ENCODE measurements at places on chromosomes 2 and 18.

DNA sequence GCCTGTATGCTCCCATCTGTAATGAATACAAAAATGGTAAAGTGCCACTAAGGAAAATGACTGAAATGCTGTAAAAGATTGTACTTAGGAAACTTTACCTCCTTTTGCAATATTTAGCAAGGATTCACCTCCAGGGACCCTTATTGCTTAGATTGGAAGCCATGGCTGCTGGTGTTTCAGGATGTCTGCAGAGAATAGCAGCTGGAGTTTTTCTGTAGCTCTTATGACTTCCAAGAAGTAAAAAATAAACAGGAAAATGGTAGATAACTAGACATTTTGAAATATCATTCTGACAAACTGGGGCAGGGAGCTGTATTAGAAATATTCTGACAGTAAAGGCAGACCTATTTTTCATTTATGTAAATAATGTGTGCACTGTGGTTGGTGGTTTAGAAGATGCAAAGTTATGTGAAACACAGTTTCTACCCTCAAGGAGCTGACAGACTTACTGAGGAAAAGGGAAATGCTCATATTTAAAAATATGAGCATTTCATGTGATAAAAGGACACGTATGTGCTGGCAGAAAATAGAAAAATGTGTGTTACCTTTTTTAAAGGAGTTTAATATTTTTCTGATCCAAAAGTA is 224.9 kb upstream of the BOD1L2 start:
- DNase-seq = no peak

GRCh38 chr18:22613058-22613690 is 195.5 kb upstream of the CTAGE1 start:
- DNase-seq = no peak

GRCh38 chr18:77547757-77548156 is 298.1 kb downstream of the GALR1 start:
- no peak for DNase-seq

DNA sequence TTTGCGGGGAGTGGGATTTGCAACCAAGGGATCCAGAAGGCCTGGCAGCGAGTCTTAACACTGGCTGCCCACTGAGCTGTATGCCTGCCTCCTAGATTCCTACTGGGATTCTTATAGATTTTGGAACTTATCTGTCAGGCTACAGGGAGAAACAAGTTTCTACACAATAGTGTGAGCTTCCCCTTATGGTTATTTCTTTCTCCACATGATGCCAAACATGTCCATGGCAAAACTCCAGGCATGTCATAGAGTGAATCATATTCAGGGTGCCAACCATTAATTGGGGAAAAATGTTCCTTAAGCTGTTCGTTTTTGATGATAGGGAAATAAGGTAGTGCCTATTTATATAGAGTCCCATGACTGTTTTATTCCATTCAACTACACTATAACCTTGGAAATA is 1185.2 kb upstream of the CELF4 start:
- DNase-seq = no peak

- DNase-seq = no peak
Observed at GRCh38 chr2:30580391-30580790, 133.3 kb downstream of the LCLAT1 start.

- no peak for DNase-seq
Observed at GRCh38 chr2:25145803-25146202, 22.6 kb downstream of the POMC start.

DNA sequence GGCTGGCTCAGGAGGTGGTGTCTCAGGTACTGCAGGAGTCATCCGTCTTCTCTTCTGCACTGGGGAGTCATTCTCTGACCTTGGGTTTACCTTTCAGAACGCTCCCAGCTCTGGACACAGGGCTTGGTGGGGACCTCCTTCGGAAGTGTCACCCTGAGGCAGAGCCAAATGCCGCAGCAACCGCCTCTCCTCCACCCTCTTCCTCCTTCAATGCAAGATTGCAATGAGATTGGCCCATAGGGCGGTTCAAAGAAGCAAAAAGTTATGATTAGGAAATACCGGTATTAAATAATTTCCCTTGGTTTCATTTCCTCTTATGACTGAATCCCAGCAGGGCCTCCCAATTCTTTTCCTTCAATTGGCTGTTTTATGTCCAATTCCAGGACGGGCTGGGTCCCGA is 178.8 kb downstream of the ACKR3 start:
- DNase-seq = no peak

- DNase-seq = peak; percentile 80
Observed at GRCh38 chr18:67516539-67517443, at the start of gene DSEL. Gene DSEL (minus strand): TSS chr18:67516720. CDS start chr18:67514608, 2,112 bp downstream.

- no peak for DNase-seq
Observed at GRCh38 chr2:38836791-38837190, 38.9 kb downstream of the DHX57 start.

DNA sequence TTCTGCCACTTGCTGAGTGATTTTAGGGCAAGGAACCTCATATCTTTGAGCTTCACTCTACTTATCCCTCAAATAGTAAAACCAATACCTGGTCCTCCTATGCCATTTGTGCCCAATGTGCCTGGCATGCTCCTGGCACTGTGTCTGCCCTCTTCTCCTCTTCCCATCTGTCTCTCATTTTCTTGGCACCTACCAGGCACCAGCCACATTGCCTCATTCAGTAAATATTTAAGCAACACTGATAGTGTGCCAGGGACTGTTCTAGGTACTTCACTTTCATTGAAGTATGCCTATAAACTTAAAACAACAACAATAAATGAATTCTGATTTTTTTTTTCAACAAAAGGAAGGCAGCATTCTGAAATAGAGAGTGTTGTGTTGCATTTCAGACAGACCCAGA is 15.1 kb upstream of the BOD1L2 start:
- DNase-seq = no peak

GRCh38 chr2:26721115-26722032 is 28.9 kb downstream of the KCNK3 start:
- DNase-seq = no peak

GRCh38 chr2:159030674-159031380 is 62.4 kb downstream of the TANC1 start:
- DNase-seq = no peak

- DNase-seq = no peak
Observed at GRCh38 chr2:64608867-64609226, 44.9 kb downstream of the SERTAD2 start.

DNA sequence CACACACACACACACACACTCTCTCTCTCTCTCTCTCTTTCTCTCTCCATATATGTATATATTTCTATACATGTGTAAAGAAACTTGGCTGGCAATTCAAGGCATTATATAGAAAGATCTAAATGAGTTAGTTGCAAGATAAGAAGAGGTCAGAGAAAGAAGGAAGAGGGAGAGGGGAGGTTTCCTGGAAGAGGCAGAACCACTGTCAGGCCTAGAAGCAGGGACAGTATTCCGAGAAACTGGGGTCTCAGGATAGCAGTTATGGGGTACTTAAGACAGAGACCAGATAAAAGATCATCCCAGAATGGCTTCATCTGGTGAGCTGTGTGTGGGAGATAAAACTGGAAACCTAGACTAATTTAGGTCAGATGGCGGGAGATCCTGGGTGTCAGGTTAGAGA is 180.8 kb downstream of the CAMKMT start:
- DNase-seq = no peak

- peak; percentile 95 for DNase-seq
Observed at GRCh38 chr2:26764078-26764887, at the start of gene SLC35F6. Gene SLC35F6 (plus strand): TSS chr2:26764284. CDS start chr2:26764350, 66 bp downstream.

- DNase-seq = no peak
Observed at GRCh38 chr2:237686659-237687136, 59.3 kb downstream of the LRRFIP1 start.

DNA sequence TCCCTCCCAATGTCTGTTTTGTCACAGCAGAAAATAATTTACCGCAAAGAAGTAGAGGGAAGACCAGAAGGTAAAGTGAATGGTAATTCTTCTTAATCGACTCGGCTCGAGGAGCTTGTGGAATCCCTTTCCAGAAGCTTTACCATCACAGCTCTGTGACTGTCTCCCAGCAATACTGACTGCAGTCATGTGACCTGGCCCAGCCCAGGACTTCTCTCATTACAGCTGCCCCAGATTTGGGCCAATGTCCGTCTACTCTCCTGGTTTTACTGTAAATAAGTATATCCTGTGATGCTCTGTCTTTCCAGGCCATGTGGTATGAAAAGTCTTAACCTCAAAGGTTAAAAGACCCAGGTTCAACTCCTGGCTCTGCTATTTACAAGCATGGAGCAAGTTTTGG is 18.9 kb upstream of the ELOA2 start:
- DNase-seq = no peak

DNA sequence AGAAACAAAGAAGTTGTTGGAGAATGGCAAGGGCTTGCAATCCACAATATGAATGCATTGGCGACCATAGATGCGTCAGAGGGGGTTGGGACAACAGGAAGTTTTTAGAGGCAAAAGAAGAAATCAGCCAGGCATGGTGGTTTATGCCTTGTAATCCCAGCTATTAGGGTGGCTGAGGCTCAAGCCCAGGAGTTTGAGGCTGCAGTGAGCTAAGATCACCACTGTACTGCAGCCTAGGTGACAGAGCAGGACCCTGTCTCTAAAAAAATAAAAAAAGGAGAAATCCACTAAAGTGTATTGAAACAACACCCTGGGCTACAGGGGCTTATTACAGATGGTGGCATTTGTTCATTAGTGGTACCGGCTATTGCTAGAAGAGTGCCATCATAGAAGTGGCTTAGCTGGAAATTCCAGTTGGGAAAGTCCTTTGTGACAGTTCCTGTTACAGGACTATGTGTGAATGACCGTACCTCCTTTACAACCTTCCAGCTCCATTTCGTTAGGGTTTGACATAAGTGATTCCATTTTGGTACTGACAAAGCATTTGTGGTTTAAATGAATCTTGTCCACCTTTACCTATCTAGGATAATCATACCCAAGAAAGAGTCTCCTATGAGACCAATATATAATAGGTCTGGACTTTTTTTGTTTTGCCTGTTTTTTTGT is 10.7 kb upstream of the WDSUB1 start:
- DNase-seq = no peak

GRCh38 chr18:13237073-13237472 is 18.5 kb downstream of the LDLRAD4 start:
- DNase-seq = no peak

DNA sequence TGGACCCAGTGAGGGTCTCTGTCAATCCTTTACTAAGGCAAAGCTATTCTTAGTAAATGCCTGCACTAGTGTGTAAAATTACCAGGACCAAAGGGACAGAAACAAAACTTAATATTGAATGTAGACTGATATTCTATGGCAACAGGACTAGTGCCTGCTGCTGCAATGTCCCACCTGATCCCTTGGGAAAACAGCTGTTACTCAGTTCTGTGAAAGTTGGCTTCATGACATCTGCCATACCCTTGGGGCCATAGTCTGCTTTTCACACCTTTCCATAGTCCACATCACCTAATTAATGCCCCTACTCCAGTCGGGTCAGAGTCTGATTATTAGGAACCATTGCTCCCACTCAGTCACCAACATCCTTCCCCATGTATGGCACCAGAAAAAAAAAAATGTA is 14.5 kb downstream of the DNAJC27 start:
- DNase-seq = no peak

- DNase-seq = no peak
Observed at GRCh38 chr18:34219651-34220050, 5.1 kb downstream of the NOL4 start.

GRCh38 chr18:75124551-75124950 is 84.4 kb downstream of the PTGR3 start:
- no peak for DNase-seq

GRCh38 chr18:26960911-26961310 is 95.4 kb upstream of the AQP4 start:
- DNase-seq = no peak

- no peak for DNase-seq
Observed at GRCh38 chr2:46284796-46285195, 12.4 kb upstream of the EPAS1 start.

GRCh38 chr2:232338759-232339106 is 39.8 kb upstream of the ALPP start:
- no peak for DNase-seq

GRCh38 chr2:172639823-172640222 is 83.9 kb downstream of the PDK1 start:
- no peak for DNase-seq

- DNase-seq = no peak
Observed at GRCh38 chr2:119480718-119481142, 43.6 kb downstream of the SCTR start.

DNA sequence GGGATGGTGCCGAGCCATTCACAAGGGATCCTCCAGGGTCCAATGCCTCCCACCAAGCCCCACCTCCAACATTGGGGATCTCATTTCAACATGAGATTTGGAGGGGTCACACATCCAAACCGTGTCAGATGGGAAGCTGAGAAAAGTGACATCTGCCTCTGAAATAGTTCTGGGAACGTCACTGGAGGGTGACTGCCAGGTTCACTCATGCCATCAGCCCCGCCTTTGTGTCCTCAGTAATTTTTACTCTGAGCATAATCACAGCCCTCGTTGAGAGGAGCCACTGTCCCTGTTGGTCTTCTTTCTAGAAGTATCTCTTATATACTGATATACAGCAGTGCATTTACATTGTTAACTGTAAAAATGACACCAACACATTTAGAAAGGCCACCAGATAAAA is 67.4 kb downstream of the KLHL29 start:
- no peak for DNase-seq

DNA sequence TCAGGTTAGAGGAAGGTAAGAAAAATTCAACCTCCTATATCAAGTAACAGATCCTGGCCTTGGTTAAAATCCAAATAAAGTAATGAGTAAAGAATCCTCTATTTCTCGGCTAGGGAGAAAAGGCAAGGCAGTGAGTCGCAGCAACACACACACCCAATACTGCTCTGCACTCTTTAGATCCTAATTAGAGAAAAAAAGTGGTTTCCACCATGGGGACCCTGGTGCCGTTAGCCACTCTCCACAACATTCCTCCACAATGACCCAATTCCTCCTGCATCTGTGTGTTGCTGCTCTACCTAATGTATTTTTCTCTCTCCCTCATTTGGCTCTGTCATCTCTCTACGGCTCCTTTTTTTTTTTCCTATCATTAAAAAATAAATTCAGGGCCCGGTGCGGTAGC is 462.7 kb downstream of the METTL4 start:
- DNase-seq = no peak

GRCh38 chr2:165191096-165191728 is 12.6 kb downstream of the SCN3A start:
- no peak for DNase-seq

DNA sequence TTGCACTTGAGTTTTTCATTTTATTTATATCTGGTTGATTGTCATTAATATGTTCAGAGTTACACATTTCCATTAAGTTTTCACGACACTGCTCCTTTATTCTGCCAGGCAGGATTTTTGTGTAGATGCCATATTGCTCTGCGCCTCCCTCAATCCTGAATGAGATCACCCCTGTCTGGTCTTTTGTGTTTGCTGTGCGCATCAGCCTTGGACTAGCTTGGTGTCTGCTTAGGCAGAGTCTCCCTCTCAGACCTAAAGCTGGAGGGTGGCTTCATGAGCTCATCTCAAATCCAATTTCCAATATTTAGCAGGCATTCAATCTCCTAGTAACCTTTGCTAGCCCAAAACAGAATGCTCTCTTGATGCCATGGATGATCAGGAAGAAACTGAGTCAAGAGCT is 137.4 kb downstream of the SMAD7 start:
- DNase-seq = no peak
